Suprapubic skin (tissue), 4 donors: ENCODE measurements at places on chromosomes 13 and 19.

- DNase-seq: no peak
Measured at GRCh38 chr19:55635334-55635717, 5.5 kb upstream of the ZNF580 start.

DNA sequence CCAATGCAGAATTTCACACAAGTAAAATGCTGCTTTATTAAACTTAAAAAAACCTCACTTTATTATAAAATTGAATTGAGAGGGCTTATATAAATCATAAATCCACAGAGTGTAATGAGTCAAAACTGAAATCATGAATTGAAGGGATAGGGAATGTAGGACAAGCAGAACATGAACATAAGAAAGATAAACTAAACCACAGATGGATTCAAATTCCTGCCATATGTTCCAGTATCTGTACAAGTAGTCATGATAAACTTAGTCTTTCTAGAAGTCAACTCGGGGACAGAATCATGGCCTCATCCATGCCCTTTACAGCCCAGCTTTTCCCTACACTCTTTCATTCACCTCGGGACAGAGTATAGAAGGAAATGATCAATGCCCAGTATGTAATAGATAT is 16.6 kb downstream of the LMO7 start:
- no peak for DNase-seq

GRCh38 chr19:15864824-15865223 is 33.0 kb downstream of the CYP4F2 start:
- no peak for DNase-seq

- no peak for DNase-seq
Measured at GRCh38 chr19:47697863-47698609, 15.2 kb upstream of the EHD2 start.

DNA sequence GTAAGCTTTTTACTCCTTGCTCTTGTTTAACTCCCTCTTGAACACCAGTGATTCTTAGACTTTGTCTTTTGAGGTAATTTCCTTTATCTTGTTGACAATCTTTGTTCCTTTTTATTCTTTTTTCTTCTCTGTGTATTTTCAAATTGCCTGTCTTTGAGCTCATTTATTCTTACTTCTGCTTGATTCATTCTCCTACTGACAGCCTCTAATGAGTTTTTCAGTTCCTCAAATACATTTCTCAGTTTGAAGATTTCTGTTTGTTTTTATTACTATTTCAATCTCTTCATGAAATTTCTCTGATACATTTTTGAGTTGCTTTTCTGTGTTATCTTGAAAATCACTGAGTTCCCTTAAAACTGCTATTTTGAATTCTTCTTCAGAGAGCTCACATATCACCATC is 154.1 kb downstream of the ATP8A2 start:
- DNase-seq: no peak

DNA sequence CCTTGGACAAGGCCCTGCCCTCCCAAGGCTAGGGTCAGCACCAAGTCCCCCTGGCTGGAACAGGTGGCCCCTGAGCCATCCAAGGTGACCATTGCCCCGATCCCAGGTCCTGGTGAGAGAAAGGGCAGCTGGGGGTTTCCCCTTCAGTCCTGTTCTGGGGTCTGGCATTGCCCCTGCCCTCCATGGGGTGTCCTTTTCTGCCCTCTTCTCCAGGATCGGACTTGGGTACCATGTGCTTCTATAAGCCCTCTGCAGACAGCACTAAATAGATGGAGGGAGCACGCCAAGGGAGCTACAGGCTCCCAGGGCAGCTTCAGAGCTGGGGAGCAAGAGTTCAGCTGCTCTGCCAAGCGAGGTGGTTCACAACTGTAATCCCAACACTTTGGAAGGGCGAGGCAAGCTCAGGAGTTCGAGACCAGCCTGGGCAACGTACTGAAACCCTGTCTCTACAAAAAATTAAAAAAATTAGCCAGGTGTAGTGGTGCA is 13.5 kb upstream of the KCNN1 start:
- no peak for DNase-seq

- DNase-seq: peak; percentile 86
Measured at GRCh38 chr19:47863514-47863936, 4.5 kb downstream of the TPRX2 start.

DNA sequence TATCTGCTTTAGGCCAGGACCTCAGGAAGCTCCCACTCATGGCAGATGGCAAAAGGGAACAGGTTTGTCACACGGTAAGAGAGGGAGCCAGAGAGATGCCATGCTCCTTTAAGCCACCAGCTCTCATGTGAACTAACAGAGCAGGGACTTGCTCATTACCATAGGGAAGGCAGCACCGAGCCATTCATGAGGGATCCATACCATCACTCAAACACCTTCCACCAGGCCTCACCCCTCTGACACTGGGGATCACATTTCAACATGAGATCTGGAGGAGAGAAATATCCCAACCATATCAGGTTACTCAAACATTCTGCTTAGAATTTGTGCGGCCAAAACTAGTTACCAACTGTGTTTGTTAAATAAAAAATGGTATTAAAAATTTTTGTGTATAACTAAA is 427.0 kb downstream of the UQCRFS1 start:
- no peak for DNase-seq
